ENCODE measurements at places on chromosomes 16 and 17.

- no peak for DNase-seq
Measured at GRCh38 chr17:32896647-32897258, 19.8 kb upstream of the MYO1D start.

DNA sequence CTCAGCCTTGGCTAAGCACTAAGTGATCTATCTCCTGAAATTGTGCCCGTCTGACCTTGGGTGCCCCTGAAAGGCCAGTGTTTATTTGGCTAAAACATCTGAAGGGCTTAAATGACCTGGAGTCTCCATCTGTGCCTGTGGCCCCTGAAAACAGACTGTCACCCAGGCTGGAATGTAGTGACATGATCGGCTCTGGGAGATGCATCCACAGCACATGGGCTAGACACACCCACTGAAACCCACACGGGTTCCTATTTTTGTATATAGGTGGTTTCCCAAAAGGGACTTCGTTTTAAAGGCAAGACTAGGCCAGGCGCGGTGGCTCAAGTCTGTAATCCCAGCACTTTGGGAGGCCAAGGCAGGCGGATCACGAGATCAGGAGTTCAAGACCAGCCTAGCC is 13.5 kb downstream of the CEP295NL start:
- DNase-seq: no peak

GRCh38 chr17:81404558-81405165 is 9.4 kb downstream of the BAHCC1 start:
- DNase-seq: no peak

- no peak for DNase-seq
Measured at GRCh38 chr17:15462976-15463772, 4.2 kb downstream of the CDRT4 start.

GRCh38 chr17:47287068-47287467 is 33.4 kb downstream of the ITGB3 start:
- DNase-seq: no peak

DNA sequence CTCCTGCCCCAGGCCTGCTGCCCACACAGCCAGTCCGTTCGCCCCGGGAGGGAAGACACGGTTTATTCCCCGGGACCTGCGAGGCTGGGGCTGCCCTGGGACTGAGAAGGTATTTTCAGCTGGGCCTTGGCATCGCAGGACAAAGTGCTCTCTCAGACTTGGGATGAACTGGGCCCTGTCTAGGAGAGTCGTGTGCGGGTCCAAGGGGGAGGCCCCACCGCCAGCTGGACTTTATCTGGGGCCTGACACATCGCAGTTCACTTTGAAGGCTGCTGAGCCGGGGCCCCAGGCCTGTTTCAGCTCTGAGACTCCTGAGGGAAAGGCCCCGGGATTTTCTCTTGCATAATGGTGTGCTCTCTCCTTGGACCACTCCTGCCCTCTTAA is 6.8 kb downstream of the CRISPLD2 start:
- no peak for DNase-seq

DNA sequence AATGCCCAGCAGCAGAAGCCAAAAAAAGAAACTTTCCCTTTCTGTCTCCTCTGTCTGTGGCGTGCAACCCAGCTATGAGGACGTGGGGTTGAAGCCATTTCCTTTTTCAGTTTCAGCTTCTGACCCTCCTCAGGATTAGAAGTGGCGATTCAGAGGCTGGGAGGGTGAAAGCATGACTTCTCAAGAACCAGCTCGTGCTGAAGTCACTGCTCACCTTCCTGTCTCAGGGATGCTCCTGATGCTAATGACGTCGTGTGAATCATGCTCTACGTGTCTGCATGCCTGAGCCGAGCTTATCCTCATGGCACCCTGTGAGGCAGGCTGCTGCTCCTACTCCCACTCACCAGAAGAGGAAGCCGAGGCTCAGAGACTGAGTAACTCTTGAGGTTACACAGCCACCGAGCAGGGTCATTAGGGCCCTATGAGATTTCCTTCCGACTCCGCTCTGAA is 5.7 kb upstream of the LPO start:
- no peak for DNase-seq

Data from NCI-H2081 treated with DMSO at 0.1 percent for 48 hours (cell line).